Activated CD4-positive, alpha-beta T cell treated with anti-CD3 and anti-CD28 coated beads, Interleukin-2, amount 50 U/mL, for 1 hour (primary cell): ENCODE measurements at places on chromosomes 13 and 19.

GRCh38 chr13:66430269-66430668, 799.9 kb downstream of the PCDH9 start:
- DNase-seq: no peak

GRCh38 chr13:75687150-75687763, 51.1 kb downstream of the LMO7 start:
- no peak for DNase-seq

DNA sequence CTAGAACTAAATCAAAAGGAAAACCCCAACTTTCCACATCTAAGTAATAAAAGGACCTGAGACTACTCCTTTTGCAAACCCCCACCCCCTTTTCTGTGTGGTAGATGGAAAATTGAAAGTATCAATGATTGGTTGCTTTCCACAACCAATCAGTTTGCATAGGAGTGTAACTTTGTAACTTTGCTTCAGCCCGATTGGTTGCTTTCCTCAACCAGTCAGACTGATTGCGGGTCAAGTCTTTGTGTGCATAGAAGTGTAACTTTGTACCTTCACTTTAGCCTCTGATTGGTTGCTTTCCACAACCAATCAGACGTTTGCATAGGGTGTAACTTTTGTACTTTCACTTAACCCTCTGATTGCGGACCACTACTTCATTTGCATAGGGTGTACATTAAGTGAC, 8.0 kb upstream of the B3GLCT start:
- no peak for DNase-seq

DNA sequence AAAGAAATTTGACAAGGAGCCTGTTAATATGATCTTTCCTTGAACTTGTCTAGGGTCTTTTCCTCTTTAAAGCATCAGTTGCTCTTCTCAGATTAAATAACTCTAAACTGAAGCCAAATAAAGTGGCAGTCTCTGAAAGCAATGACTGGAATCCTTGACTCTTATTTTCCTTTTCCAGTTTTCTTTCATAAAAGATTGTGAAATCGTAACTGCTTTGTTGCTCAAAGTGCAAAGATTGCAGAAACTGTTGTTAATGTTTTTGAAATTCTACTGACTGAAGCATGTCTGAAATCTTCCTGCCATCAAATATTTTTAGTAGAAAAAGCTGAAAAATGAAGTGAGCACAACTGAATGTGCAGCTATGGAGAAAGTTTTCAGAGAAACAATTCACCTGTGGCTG, 1.9 kb downstream of the NHLRC3 start:
- DNase-seq: no peak

- no peak for DNase-seq
Observed at GRCh38 chr19:30073152-30074000, 131.3 kb downstream of the URI1 start.

DNA sequence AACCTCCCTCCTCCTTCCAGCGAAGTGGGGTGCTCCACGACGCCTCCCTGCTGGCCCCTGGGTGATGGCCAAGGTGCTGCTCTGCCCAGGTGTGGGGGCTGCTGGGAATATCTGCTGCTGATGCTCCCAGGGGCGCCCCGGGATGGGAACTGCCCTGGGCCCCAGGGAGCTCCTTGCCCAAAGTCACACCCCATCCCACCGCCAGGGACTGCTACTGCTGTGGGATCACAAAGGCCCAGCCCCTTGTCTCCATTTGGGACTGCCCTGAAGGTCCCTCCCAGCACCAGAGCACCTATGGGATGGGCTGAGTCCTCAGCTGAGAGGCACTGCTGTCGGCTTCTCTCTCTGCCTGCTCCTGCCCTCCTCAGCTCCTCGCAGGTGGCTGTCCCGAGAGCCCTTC, 19.0 kb downstream of the CHST8 start:
- DNase-seq: no peak
